Kidney tubule cell (primary cell): ENCODE measurements at places on chromosomes 1 and 21.

- no peak for DNase-seq
Observed at GRCh38 chr1:172915271-172915670, 135.5 kb downstream of the TNFSF18 start.

GRCh38 chr1:227765261-227766014, 30.2 kb downstream of the SNAP47 start:
- no peak for DNase-seq

GRCh38 chr1:226655251-226656163, 83.6 kb downstream of the ITPKB start:
- no peak for DNase-seq

DNA sequence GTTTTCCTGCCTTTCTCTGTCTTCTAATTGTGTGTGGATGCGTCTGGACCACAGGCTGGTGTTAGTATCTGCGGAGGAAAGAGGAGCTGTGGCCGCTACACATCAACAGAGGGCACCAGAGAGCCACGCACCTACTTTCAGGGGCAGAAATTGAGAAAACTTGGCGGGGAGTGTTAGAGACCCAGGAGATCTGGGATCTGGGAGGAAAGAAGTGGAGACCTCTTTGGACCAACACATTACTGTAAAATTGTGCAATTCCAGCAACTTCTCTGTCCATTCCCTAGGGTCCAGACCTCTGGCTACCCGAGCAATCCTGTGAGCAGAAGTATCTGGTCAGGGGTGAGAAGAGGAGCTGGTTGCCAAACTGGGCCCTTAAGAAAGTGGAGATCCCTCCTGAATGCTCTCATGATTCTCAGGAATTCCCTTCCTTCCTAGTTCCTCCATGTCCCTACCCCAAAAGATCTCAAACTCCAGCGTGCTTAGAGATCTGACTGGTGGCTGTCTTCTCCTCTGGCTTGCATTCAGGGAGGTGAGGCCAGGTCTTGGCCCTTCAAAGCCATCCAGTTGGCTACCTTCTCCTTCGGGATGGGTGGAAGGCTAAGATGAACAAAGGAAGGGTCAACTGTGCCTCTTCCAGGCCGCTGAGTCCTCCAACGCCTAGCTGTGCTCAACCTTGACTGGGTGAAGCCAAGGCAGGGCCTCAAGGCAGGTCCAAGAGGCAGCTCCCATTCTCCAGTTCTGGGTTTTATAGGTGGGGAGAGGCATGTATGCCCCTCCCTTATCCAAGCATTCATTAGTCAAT, 1.2 kb upstream of the KIRREL1 start:
- peak; percentile 76 for DNase-seq

DNA sequence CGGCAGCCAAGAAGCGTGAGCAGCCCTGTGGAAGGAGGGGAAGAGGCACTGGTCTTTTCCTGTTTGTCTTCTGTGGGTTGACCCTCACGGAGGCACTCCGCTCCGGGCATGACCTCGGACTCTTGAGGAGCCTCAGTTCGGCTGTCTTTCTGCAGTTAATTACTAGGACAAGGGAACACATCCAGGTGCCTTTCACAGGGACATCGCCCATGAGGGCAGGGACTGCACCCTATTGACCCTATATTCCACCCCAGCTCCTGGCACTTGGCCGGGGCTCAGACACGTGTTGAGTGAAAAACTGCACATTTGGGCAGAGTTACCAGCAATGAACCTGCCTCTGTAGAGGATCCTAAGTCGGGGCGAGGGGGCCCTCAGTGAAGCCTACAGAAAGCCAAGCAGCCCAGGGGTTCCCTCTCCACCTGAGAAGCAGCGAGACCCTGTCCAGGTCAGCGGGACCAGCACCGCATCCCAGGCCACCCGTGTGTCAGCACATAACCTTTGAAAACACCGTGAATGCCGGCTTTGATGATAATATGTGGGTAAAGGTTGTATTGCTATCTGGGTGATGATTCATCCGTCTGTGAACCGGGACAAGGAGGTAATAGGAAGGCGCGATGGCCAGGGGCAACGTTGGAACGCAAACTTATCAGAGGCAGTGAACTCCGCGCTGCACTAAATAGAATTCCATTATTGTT, 161.4 kb upstream of the ARHGEF16 start:
- no peak for DNase-seq

- no peak for DNase-seq
Observed at GRCh38 chr1:152022474-152022873, 14.3 kb downstream of the S100A11 start.

DNA sequence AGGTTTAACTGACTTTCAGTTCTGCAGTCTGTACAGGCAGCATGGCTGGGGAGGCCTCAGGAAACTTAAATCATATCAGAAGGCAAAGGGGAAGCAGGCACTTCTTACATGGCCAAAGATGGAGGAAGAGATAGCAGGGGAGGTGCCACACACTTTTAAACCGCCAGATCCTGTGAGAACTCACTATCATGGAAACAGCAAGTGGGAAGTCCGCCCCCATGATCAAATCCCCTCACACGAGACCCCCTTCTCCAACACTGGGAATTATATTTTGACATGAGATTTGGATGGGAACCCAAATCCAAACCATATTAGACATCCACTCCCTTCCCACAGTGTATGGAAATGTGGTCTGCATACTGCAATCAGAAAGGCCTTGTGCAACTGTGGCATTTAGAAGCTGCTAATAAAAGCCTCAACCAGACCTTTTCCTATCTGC, 148.2 kb downstream of the FCRL5 start:
- no peak for DNase-seq

GRCh38 chr1:6612641-6613360, 730 bp upstream of the PHF13 start:
- DNase-seq, result peak; percentile 59

GRCh38 chr21:15722591-15723324, 7.0 kb upstream of the USP25 start:
- no peak for DNase-seq

DNA sequence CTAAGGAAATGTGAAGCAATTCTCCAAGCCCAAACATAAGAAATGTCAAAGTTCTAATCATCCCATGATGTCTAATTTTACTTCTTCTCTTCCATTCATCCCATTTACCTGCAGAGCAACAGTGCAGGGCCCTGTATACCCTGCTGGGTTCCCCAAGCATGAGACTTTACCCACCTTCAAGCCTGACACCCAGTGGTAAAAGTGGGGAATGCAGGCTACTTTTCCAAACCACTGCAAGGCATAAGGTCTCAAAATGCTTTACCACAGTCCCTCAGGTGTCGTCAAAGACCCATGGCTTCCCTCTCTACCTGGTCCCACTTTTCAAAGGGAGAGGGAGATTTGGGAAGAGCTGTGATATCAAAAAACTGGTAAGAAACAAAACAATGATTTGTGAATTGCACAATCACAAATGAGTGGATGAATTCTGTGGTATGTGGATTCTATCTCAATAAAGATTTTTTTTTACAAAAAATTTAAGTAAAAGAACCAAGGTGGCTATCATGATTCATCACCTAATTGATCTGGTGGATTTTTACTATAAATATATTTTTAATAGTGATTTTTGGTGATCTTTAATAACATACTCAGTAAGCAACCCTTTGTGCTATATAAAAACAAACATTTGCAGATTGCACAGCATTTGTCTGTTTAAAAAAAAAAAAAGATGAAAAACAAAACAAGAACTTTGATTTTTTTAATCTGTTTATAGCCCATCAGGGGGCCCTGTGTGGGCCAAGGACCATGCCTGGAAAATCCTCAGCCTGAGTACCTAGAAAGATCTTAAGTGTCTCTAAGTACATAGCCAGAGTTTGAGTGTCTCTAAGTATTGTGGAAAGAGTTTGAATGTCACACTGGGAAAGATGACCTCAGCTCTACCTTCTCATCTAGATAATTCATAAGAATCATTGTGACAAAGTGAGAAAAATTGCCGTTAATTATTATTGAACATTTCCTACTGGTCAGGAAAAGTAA, 73.1 kb upstream of the GJB5 start:
- peak; percentile 51 for DNase-seq
